ENCODE measurements at places on chromosomes 5 and 9. TPM values are rescaled to one million over a fixed set of nuclear protein-coding genes. Genes with fewer than 3 reads are reported as not detected.

FYB1 gene
- total RNA-seq = under 0.01 TPM

AFAP1L1 gene
- total RNA-seq = 9.7 TPM

MARCHF11 gene
- not detected for total RNA-seq

ADAMTS2 gene
- total RNA-seq = 29.2 TPM

PCDHB15 gene
- total RNA-seq = 0.48 TPM

C1QTNF2 gene
- 0.39 TPM for total RNA-seq

DEPDC1B gene
- total RNA-seq = 10.0 TPM

ARL14EPL gene
- total RNA-seq = not detected

WDR31 gene
- total RNA-seq = 0.91 TPM

SPINK7 gene
- not detected for total RNA-seq

BTNL9 gene
- not detected for total RNA-seq

ANKRD34B gene
- total RNA-seq = not detected

C5orf24 gene
- total RNA-seq = 63.3 TPM

DNAJC21 gene
- total RNA-seq = 21.5 TPM

FOXD4 gene
- total RNA-seq = 0.24 TPM

OBP2B gene
- not detected for total RNA-seq

TSSK1B gene
- total RNA-seq = 0.26 TPM

MYMK gene
- total RNA-seq = 1.0 TPM

SLC36A3 gene
- total RNA-seq = not detected

TGFBI gene
- total RNA-seq = 2,808 TPM

UBE2B gene
- total RNA-seq = 75.1 TPM

IFNA13 gene
- not detected for total RNA-seq

IL4 gene
- total RNA-seq = not detected

PCDHGA4 gene
- 6.0 TPM for total RNA-seq

NUP214 gene
- total RNA-seq = 15.1 TPM

MSX2 gene
- total RNA-seq = 3.7 TPM

FBP1 gene
- not detected for total RNA-seq

IL33 gene
- 60.6 TPM for total RNA-seq

SAXO1 gene
- not detected for total RNA-seq

OMD gene
- not detected for total RNA-seq

CDH12 gene
- total RNA-seq = 2.0 TPM

OR1L8 gene
- total RNA-seq = not detected

TMOD1 gene
- total RNA-seq = 1.5 TPM

TMEM215 gene
- total RNA-seq = not detected

FBLL1 gene
- total RNA-seq = 0.26 TPM
